ENCODE measurements at places on chromosomes 6 and 20.

- no peak for DNase-seq
Measured at GRCh38 chr20:31785089-31785488, 34.1 kb upstream of the MYLK2 start.

DNA sequence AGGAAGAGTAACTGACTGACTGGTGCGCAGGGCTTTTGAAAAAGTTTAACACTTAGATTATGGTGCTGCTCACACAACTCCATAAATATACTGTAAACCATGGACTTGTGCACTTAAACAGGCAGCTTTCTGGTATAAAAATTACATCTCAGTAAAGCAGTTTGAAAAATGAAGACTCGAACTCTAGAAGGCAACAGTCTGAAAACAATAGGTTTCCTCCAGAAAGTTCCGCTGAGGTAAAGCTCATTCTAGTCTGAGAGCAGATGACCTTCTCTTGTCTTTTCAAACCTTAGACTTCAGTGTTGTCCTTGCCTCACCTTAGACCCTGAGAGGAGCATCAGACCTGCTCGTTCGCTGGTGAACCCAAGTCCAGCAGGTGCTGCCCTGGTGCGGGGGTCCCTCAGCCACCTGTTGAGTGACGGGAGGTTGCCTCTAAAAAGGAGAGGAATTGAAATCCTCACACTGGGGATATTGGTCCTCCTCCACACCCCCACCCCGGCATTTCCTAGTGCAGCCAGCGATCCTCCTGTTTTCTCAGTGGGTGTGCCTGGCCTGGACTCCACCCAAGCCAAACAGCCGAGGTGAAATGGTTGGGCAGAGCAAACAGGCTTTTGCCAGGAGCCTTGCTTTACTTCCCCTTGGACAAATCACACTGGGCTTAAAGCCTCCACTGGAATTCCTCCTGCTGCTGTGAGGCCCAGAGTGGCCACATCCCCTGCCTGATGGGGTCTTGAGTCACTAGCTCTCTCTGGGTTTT, 14.7 kb upstream of the PYGB start:
- DNase-seq: no peak

GRCh38 chr6:47008397-47008763, 33.8 kb downstream of the ADGRF1 start:
- DNase-seq: no peak

- DNase-seq: no peak
Measured at GRCh38 chr20:38104285-38104684, 60.8 kb downstream of the TGM2 start.

DNA sequence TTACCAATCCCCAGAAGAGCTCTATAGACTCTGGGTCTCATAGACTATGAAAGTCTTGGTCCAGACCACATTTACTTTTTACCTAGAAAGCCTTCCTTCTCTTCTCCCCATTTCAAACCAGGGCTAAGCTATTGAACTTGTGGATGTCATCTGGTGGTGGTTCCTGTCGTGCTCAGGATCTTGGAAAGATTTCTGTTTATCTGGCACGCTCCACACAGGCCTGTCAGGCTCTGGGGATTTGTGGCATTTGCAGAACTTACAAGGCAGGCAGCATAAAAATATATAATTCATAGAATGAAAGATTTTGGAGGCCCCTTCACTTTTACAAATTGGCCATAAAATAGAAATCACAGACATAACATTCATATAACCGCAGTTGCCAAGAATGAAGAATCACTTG, 188.1 kb downstream of the UST start:
- DNase-seq: no peak

- no peak for DNase-seq
Measured at GRCh38 chr20:20759132-20759531, 46.7 kb upstream of the RALGAPA2 start.

- DNase-seq: no peak
Measured at GRCh38 chr6:22904431-22904830, 335.1 kb downstream of the HDGFL1 start.

DNA sequence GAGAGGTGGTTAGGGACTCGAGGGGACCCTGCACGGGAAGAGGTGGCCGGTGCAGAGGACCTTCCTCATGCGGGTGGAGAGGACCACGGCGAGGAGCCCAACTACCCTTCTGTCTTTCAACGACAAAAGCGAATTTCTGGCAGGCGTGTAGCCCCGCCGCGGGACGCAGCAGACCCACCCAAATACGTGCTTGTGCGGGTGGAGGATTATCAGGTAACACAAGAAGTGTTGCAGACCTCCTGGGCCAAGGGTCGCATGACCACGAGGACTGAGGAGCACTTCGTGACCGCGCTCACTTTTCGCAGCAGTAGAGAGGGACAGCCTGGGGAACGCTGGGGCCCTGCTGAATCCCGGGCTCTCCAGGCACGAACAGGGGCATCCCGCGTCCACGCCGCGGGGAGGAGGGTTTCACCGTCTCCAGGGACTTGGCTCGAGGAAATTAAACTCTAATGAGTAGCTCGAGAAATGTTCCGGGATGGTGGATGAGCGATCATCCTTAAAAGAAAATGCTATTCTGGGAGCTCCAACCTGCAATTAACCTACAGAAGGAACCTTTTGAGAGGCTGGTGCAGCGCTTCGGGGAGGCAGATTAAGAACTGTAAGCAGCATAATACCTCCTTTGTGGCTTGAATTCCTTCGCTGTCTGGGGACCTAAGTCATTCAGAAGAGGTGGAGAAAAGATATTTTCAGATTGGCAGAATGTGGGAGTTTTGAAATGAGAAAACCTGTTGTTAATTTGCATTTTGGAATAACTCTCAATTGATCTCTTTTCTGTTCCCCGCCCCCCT, 804 bp downstream of the C6orf141 start:
- DNase-seq: peak; percentile 52

- DNase-seq: no peak
Measured at GRCh38 chr6:43264599-43265145, 21.4 kb downstream of the TTBK1 start.

DNA sequence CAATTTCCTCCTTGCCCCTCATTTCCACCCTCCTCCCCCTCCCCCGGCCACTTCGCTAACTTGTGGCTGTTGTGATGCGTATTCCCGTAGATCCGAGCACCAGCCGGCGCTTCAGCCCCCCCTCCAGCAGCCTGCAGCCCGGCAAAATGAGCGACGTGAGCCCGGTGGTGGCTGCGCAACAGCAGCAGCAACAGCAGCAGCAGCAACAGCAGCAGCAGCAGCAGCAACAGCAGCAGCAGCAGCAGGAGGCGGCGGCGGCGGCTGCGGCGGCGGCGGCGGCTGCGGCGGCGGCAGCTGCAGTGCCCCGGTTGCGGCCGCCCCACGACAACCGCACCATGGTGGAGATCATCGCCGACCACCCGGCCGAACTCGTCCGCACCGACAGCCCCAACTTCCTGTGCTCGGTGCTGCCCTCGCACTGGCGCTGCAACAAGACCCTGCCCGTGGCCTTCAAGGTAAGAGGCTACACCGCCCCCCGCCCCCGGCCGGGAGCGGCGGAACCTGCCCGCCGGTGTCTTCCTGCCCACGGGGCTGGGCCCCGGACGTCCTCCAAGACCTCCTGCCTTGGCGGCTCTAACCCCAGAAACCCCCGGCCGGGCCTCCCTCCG, 44.9 kb upstream of the SUPT3H start:
- peak; percentile 78 for DNase-seq

DNA sequence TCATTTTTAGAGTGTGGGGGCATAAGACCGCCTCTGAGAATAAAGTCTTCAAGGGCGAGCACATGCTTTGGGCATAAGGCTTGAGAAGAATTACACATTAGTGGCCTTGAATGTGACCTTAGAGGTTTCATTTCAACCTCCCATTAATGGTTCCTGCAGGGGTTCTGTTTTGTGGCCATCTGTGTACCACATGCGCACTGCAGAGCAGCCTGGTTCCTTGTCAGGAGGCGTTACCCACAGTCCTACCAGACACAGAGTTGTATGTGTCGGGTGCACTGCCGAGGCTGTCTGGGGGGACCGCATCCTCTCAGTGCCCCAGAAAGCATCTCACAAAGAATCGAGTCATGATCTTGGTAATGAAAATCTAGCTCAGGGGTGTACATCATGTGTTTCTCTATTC, 115.7 kb downstream of the B3GAT2 start:
- no peak for DNase-seq

DNA sequence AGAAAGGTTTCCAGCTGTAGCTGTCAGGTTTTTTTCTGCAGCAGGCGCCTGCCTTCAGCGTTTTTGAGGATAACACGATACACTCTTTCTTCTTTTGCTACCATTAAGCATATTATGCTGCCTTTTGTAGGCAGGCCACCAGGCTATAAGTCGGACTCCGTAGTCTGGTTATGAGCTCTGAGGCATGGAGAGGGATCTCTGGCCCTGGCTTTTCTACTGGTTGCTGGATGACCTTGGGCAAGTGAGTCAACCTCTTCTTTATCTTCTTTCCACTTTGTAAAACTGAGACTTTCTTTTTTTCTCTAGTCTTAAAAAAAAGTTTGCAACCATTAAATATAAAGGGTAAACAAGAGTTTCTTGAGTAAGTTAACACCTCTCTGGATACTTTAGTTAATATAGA, 120.2 kb downstream of the BCKDHB start:
- DNase-seq: no peak

GRCh38 chr6:25882051-25882496, 8.0 kb upstream of the SLC17A3 start:
- DNase-seq: no peak

- DNase-seq: no peak
Measured at GRCh38 chr6:165843121-165843520, 180.1 kb upstream of the PDE10A start.

DNA sequence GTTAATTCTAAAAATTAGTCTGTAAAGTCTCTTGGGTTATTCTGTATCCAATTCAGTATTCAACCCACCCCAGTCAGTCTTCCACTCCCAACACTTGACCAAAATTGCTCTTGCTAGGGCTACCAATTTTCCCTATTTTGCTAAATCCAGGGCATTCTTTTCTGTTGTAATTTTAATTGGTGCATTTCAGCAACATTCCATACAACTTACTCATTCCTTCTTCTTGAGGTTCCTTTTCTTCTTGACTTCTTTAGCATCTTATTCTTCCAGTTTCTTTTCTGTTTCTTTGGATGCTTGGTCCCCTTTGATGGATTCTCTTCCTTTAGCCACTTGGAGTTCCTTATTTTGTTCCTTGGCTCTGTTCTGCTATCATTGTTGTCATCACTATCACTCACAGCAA, 11.2 kb upstream of the GRM1 start:
- no peak for DNase-seq

GRCh38 chr6:51137777-51138176, 319.1 kb downstream of the TFAP2B start:
- no peak for DNase-seq

DNA sequence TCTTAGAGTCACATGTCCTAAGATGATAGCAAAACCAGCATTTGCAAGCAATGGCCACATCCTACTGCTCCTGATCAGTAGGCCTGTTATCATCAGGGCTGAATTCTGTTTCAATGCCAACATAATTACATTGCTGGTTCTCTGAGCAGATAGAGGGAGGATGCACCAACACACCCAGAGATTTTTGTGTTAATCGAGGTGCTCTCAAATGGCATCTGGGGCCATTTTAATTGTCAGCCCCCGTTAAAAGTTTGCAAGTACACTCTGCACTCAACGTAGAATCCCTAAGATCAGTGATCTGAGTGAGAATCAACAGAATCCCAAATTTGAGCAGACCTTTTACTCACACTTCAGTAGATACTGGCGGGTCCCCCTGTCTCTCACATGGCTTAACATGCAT, 24.8 kb downstream of the ADTRP start:
- no peak for DNase-seq

DNA sequence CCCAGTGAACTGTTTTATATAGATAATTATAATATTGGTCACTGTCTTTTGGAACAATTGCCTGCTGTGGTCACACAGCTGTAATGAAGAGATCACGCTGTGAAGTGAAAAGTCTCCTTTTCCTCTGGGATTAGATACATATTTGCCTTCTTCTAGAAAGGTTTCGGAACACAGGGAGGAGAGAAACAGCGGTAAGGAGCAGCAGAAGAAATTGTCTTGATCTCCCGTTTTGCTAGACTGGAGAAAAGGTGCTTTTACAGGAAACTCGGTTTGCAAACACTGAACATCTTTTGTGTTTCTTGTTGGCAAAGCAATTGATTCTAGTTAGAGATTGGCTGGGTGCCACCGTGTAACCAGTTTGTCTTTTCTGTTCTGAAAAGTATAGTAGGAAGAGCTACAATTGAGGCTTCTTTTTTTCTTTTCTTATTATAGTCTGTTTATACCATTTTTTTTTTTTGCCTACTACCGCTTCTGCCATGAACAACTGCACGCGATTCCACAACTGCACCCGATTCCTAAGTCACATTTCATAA, 404.1 kb upstream of the ID4 start:
- DNase-seq: no peak

DNA sequence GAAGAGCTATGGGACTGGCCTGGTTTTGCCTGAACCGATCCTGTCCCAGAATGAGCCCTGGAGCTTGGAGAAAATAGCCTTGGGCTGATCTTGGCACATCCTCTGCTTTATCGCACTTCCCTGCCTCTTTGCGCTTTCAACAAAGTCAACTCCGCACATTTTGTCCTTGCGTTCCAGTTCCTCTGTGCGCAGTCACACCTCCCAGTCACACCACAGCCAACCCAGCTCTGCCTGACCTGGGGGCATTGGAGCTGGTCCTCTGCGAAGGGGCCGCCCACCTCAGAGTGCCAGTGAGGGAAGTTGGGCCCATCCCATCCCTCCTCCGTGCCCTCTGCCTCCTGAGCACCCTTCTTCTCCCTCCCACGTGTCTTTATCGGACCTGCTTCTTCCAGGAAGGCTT, 16.9 kb upstream of the UQCC2 start:
- DNase-seq: no peak

- no peak for DNase-seq
Measured at GRCh38 chr20:3629893-3630292, 33.3 kb downstream of the GFRA4 start.

- no peak for DNase-seq
Measured at GRCh38 chr6:71388856-71389527, 100.4 kb downstream of the OGFRL1 start.

- DNase-seq: no peak
Measured at GRCh38 chr20:20220134-20220533, 147.8 kb upstream of the INSM1 start.

DNA sequence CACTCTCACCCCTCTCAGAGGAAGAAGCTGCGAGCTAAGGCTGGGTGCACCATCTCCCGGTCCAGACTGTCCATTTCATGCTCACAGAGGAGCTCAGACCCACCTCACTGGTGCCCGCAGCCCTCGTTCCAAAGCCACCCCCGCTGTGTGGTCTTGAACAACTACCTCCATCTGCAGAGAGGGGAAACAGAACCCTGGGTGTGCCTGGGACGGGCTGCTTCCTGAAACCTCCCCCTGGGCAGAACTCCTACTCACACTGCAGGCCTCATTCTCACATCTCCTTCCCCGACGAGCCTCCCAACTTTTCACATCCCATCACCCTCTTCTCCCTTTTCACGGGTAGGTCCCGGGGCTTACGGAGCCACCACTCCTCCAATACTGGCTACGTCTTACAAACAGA, 18.1 kb downstream of the PMEPA1 start:
- no peak for DNase-seq

- DNase-seq: no peak
Measured at GRCh38 chr6:16135066-16135465, 6.2 kb downstream of the MYLIP start.

All from right forelimb (tissue), 1 donor.